ENCODE measurements at places on chromosomes 11 and 22. TPM values are rescaled to one million over a fixed set of nuclear protein-coding genes. Genes with fewer than 3 reads are reported as not detected.

The ACTN3 gene
- not detected for total RNA-seq

- DNase-seq, result no peak
Measured at GRCh38 chr22:50585781-50586180, 3.1 kb upstream of the CHKB start.

The EHF gene
- total RNA-seq, result not detected

DNA sequence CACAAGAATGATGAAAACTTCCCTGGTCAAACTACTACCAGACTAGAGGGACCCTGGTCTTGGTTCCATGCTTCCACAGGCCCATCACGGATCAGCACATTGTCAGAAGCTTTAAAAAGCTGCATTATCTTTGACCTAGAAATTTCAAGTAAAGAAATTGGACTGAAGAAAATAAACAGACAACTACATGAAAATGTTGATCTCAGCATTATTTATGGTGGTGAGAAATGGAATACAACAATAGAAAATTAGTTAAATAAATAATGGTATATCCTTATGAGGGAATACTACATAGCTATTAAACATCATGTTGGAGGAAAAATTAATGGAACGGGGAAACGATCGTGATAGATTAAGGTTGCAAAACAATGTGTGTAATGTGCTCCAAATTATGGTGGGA, 13.7 kb downstream of the TENM4 start:
- no peak for DNase-seq

- no peak for DNase-seq
Measured at GRCh38 chr11:86489442-86489841, 114.8 kb downstream of the CCDC81 start.

DNA sequence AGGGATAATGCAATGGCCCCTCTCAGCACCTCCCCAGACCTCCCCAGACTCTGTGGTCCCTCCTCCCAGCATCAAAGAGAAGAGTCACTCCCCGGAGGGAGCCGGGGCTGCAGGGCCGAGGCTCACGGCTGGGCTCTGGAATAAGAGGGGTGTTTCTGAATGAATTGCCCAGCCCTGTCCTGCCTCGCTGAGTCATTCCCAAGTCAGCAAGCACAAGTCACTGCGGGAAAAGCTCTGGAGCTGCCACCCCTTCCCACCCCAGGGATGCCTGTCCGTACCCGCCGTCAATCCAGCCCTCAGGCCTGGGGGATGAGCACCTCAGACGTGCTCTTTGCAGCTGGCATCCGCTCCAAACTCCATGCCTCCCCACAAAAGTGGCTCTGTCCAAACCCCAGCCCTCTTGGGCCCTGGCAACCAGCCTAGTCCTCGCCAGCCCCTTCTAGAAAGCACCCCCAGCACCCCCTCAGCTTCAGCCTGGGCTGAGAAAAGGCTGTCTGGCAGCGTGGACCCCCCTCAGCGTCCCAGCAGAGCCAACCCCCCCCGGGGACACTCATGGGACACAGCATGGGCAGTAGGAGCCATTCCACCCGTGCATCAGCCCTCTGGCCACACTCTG, 22.7 kb downstream of the CELSR1 start:
- no peak for DNase-seq

- no peak for DNase-seq
Measured at GRCh38 chr22:43239193-43239780, 52.4 kb upstream of the TTLL12 start.

The RBMXL2 gene
- not detected for total RNA-seq

DNA sequence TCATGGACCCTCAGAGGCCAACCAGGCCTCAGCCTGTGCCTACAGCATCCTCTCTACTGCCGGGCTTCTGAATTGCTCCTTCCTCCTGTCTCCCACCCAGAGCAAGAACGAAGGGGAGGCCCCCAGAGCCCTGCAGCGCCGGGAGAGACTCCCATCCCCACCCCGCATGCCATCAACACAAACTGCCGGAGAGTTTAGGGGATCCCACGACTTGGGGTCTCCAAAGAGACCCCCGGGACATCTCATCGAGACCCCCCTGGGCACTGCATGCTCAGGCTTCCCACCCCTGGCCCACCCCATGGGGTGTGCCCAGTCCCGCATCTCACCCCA, 8.3 kb upstream of the CD81 start:
- DNase-seq, result no peak

GRCh38 chr11:117836077-117836960, 11.8 kb upstream of the FXYD2 start:
- no peak for DNase-seq

DNA sequence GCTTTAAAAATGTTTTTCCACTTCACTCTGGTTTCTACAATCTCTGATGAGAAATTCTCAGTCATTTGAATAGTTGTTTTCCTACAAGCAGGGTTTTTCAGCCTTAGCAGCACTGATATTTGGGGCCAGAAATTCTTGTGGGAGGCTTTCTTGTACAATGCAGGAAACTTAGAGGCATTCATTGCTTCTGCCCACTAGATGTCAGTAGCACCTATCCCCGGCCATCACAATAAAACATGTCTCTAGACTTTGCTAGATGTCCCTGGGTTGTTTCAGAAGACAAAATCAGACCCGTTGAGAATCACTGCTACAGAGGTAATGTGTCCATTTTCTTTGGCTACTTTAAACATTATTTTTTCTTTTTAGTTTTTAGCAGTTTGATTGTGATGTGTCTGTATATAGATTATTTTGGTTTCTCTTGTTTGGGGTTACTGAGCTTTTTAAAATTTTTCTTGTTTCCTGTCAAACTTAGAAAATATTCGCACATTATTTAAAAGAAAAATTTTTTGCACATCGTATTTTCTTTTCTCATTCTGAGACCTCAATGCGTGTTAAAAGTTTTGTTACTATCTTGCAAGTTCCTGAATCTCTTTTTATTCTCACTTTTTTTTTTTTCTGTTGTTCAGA, 60.8 kb upstream of the CCDC179 start:
- peak; percentile 31 for DNase-seq

The TMPRSS5 gene
- total RNA-seq, result 0.19 TPM

GRCh38 chr11:36248436-36248835, 40.8 kb downstream of the COMMD9 start:
- no peak for DNase-seq

The PDXP gene
- 19.7 TPM for total RNA-seq

DNA sequence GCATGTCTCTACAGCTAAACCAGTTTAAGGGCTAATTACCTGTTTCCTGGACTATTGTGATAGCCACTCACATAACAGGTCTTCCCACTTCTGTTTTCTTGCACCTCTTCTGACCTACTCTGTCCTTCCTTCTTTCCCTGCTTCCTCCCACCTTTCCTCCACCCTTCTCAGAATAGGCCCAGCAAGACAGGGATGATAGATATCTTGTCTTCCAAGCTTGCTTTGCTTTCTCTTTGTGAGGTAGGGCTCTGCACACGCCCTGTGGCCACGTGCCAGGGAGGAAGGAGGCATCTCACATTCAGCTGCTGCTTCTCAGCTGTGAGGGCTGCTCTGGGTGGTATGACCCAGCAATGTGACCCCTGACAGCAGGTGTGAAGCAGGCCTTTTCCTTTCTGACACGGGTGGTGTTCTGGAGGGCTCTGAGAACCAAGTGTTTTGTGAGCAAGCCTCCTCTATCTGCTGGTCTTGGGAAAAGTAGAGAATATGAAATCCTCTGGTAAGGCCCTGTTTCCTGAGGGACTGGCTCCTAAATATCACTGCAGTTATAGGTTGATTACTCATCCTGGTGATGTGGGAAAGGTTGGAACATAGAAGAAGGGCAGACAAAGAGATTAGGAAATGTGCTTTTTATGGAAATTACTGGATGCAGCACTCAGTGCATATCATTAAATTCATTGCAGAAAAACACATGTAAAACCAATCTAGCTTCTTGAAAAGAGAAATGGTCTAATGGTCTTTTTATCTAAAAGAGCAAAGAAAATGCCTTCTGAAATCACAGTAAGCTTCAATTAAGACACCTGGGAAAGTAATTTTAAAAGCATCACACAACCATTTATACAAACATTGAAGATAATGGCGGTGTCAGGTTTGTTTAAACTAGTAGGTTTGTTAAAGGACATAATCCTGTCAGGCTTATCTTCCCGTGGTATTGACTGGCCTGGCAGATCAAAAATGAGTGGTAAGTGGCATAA, 8.5 kb downstream of the AMOTL1 start:
- DNase-seq, result no peak

GRCh38 chr22:40444178-40444831, 73.9 kb downstream of the SGSM3 start:
- no peak for DNase-seq

DNA sequence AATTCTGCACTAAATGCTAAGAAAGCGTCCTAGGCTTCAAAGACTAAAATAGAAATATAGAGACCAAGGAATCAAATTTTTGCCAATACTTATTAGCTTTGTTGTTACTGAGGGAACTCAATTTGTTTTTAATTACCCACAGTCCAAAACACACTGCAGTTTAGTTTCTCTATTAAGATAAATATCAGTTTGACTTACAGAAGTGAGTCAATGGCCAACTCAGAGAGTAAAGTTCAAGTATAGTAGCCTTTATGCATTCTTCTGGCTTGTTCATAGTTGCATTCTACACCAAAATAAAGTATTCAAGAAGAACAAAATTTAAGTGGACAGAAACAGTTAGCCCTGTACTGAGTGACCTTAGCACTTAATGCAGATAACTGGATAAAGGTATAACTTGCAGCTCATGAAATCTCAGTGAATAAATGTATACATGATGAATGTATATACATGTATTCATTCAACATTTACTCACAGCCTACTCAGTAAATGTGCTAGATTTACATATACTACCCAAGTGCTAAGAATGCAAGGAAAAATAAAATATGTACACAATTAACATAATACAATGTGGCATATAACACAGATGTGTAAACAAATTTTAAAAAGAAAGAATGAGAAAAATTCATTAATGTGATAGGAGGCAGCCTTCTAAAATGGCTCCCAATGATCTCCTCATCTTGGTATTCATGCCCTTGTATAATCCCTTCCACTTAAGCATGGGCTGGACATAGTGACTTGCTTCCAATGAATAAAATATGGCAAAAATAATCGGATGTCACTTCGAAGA, 9.7 kb upstream of the RNF141 start:
- no peak for DNase-seq

DNA sequence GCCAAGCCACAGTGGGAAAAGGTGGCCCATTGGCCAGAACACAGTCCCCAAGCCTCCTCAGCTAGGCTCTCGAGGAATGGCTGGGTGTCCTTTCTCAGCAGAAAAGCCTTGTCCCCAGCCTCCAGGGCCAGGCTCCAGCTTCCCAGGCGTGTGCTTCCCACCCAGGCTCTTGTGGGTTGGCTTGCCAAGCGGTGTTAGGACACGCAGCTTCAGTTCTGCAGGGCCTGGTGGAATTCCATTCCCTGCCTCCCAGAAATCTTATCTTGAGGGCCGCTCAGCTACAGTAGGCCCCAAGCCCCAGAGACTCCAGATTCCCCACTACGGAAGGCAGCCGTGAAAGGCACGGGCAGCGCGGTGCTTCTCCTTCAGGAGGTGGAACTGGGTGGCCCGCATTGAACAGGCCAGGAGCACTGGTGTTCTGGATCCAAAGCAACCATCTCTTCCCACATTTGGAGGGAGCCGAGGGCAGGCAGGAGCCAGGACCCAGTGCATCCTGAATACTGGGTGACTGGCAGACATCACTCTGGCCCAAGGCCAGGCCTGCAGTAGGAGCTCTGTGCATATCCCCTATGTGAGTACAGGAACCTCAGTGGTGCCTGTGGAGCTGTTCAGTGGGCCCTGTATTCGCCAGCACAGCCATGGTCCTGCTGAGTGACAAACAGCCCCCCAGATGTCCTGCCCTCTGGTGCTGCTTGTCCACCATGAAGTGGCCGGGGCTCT, 16.7 kb upstream of the KCNQ1OT1 start:
- DNase-seq, result no peak

DNA sequence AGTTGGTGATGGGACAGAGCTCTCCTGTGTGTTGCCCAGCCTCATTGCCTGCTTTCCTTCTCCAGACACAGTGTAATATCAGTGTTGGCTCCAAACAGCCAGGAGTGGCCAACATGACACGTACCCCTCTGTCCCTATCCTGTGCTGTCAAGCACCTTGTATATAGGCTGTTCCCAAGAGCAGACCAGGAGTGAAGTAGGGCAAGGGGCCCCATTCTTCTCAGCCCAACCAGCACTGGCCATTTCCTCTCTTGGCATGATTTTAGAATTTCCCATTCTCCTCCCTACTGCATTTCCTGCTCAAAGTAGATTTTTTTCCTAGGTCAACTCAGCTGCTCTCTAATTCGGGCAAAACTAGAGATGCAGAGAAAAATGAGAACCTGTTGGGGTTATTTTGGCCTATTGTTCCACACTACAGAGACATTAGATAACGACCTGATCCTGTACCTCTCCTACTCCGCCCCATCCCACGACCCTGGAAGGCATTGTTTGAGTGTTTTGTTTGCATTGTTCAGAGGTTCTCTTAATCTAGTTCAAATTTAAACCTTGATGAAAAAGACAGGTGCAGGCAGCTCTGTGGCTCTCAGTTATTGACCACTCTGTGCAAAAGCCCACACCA, 95.6 kb downstream of the RASSF10 start:
- no peak for DNase-seq

DNA sequence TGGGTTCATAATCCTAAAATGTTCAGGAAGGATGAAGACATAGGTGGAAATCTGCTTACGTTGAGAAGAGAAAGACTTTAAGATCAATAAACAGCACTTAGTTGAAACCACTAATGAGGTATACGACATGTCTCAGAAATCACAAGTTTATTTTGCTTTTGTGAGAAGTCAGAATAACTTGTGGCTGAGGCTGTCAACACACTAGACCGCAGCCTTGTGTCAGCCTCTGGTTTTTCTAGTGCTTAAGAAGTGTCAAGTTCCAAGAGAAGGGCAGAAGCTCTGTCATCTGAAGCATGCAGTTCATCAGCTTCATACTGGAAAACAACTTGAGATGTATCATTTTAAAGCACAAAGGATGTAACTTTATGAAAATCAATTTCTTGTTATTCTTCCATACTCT, 420.9 kb downstream of the METTL15 start:
- DNase-seq, result no peak

DNA sequence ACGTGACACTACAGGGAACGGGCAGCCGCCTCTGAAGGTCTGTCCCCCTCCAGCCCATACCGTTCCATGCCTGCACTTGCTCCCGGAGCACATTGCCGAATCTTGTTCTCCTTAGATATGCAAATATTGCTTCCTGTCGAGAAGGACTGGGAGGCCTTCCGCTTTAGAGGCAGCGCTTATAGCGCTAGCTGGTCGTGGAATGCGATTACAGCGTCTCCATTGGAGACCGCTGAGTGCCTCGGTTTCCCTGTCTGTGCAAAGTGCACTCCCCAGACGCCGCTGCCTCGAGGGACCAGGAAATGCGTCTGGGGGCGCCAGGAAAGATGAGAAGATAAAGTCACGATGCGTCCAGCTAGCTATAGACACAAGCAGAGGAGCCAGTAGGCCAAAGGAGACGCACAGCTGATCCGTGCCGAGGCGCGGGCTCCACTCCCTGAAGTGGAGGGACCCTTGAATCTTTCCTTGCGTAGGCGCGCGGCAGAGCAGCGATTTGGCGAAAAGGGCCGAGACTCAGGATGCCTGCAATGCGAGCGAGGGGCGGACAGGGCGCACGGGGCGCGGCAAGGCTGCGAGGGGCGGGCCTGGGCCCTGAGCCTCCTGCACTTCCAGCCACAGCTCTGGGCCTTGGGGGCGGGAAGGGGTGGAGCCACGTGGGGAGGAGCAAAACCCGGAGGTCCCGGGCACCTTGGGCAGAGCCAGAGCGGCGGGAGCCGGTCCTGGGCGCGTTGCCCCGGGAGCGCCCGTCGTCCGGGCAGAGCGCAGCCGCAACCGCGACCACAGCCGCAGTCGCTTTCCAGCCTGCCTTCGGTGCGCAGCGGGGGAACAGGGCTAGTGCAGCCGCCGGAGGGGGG, at the start of gene RASSF10:
TSS of gene RASSF10 (plus strand) at position 692 of the 851 bp plus-strand sequence. CDS start 261 bp downstream, outside the sequence.
- DNase-seq, result no peak

The P2RY6 gene
- total RNA-seq, result 1.1 TPM
